ENCODE measurements at places on chromosomes 2 and 18.
A peak's percentile ranks its signal among the peaks of the same experiment; 100 is the strongest.

GRCh38 chr2:10186868-10187535 lies 64.5 kb downstream of the RRM2 start:
- peak; percentile 36 for DNase-seq

- no peak for DNase-seq
Measured at GRCh38 chr2:109440499-109441156, 173.1 kb downstream of the SEPTIN10 start.

- DNase-seq, result no peak
Measured at GRCh38 chr2:112253261-112253815, 1.5 kb downstream of the ZC3H8 start.

GRCh38 chr2:88697370-88698026 lies 6.0 kb downstream of the RPIA start:
- DNase-seq, result no peak

- DNase-seq, result no peak
Measured at GRCh38 chr2:28344756-28345373, 47.8 kb upstream of the FOSL2 start.

- no peak for DNase-seq
Measured at GRCh38 chr18:50143886-50144285, 51.1 kb downstream of the MYO5B start.

GRCh38 chr2:234881413-234882241 lies 70.2 kb upstream of the SH3BP4 start:
- DNase-seq, result peak; percentile 94

- no peak for DNase-seq
Measured at GRCh38 chr2:6337472-6337820, 528.3 kb downstream of the CMPK2 start.

DNA sequence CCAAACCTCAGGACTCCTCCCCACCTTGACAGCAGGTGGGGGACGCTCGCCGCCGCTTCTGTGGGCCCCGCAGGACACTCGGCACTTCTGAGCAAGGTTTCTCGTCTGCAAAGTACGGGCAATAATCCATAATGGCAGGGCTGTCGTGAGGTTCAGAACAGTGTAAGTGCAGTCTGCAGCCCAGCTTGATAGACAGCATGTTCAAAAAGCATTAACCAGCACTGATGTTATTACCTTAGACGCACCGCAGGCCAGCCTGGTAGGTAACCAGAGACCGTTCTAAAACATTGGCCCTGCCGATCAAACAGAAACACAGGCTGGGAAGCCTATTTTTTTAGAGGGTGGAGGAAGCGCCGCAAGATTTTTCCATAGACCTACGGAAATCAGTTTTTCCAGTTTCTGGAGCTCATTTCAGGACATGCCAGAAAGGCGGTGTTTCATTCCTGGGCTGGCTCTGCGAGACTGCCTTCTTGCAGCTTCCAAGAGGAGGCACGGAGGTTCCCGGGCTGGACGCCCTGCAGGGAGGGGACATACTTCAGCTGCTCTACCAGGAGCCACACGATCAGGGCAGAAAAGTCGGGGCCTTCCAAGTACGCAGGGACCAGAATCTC lies 148.7 kb downstream of the TPO start:
- no peak for DNase-seq

DNA sequence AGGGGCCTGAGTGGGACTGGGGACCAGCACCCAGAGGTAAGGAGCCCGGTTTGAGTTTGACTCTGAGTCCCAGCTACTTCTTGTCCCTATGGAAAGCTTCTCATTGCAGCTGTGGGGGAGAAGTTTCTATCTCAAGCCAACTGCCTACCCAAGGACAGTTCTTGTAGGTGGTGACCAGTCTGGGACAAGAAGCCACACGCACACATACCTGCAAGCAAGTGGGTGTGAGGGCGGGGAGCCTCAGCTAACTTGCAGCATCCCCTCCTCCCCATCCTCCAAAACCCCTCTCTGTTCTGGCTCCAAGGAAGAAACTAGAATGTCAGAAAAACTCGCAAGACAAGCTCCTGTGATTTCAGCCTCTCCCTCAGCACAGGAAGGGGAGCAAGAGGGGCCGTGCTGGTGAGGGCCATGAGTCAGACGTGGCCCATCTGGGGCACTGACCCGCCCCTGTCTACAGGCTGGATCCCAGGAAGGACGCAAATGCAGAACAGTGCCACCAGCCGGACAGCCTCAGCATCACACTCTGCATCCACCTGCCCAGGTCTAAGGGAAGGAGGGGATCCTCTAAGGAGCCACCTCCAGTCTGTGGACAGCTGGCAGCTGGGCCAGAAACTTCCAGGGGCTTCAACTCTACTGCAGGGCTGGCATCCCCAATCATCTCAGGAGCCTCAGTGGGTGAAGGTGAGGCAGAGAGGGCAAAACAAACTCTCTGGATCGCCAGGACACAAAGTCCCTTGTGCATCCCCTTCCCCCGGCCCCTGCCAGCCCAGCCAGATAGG lies 103.4 kb downstream of the TNS1 start:
- peak; percentile 59 for DNase-seq

DNA sequence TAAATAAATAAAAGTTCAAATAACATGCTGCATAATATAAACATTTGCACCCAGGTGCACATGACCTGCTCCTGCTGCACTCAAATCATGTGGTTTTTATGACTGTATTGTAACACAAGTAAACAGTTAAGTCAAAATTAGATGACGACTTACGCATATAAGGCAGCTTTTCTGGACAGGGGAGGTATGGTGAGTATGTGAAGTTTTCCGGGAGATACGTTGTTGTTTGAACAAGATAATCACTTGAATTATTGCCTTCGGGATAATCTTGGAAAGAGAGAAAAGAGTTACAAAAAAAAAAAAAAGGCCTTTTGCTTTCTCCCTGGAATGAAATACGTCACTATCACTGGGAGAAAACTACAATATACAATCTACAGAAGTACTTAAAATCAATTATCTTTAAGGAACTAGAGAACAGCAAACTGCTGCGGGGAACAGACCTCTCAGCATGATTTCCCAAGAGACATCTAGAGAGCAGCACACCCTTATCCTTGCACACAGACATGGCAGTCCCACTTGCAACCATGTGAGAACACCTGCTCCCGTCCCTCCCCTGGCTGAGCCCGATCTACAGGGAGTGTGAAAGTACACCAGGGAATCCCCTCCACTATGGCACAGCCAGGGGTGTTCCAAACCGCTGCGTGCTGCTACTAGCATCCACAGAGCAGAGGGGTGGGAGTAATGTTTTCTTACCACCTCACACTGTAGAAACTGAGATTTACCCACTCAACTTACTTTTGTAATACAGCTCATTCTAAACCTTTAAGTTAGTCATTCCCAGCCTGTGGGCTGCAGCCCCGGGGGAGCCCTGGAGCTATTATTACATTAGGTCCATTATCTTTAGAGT lies 26.3 kb downstream of the B4GALT6 start:
- peak; percentile 67 for DNase-seq

DNA sequence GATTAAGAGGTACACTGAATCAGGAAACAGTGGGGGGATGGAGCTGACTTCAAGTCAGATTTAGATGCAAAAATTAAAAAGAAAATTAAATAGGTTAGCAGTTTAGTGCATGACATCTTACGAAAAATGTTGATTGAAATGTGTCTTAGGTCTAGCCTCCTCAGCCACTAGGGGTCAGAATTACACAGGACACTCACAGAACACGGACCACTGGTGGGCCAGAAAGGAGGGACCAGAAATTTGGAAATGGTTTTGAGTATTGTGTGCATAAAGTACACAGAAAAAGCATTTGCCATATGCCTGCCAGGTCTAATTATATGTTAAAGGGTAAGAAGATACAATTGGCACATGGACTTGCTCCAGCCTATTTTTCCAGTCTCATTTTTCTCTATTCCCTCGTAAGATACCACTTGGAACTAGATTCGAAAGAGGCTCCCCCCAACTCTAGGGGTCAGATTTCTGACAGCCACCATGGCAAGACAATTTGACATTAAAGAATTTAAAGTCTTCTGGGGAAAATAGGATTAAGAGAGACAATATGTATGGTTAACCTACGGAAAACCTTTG lies 550.2 kb upstream of the SETBP1 start:
- peak; percentile 28 for DNase-seq

GRCh38 chr2:157433394-157433793 lies 10.5 kb downstream of the CYTIP start:
- DNase-seq, result no peak

GRCh38 chr2:192604295-192604694 lies 409.6 kb upstream of the TMEFF2 start:
- DNase-seq, result no peak

- DNase-seq, result peak; percentile 45
Measured at GRCh38 chr18:63090334-63090733, 229.2 kb downstream of the BCL2 start.

DNA sequence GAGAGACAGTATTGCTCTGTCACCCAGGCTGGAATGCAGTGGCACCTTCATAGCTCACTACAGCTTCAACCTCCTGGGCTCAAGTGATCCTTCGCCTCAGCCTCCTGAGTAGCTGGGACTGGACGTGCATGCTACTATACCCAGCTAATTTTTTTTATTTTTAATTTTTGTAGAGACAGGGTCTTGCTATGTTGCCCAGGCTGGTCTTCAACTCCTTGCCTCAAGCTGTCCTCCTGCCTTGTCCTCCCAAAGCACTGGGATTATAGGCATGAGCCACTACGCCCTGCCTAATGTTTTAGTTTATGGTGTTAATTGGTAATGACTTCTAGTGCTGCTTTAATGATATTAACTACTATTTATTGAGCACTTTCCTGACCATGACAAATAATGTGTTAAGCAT lies 18.3 kb downstream of the RNF138 start:
- DNase-seq, result no peak

DNA sequence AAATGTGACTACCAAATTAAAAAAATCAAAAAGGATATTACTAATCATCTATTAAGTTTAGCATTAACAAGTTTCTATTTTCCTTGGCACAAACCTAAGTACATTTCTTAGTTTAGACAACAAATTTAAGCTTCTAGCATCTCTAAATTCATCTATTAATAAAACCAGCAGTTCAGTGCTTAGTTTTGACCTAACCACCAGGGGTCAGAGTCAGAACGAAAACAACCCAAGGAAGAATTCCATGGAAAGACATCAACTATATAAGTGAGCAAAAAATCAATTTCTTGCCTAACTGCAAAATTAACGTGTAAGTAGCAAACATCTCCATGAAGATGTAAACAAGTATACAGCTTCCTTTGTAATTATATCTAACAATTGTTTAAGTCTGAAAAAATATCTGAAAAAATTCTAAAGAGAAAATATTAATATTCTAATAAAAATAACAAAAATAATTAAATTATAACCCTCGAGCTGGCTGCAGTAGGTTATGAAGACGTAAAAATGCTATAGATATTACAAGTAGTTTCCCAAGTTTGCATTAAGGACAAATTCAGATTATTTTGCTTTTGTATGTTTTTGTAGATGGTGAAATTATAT lies 83.7 kb downstream of the CERKL start:
- DNase-seq, result no peak

Data from BE2C (cell line).